D341Med (cell line): ENCODE measurements at places on chromosomes 16 and 17.

- DNase-seq: no peak
Measured at GRCh38 chr16:11047939-11048800, 103.8 kb downstream of the CLEC16A start.

DNA sequence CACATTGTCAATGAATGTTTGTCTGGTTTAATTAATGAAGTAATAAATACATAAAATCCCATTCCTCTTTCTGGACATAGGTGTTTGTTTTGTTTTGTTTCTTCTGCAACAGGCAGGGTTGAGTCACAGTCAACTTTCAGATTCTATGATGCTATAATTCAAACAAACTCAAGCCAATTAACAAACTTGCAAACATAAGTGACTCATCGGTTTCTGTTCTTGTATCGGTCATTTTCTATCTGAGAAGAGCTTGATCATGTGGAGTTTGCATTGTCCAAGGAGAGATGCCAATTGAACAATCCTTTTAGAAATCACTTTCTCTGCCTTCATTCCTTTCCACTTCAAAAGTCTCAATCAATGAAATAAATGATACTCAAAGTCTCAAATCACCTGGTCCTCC is 294.2 kb upstream of the C16orf82 start:
- no peak for DNase-seq

GRCh38 chr16:12318661-12319427 is 342.3 kb downstream of the SNX29 start:
- DNase-seq: no peak

DNA sequence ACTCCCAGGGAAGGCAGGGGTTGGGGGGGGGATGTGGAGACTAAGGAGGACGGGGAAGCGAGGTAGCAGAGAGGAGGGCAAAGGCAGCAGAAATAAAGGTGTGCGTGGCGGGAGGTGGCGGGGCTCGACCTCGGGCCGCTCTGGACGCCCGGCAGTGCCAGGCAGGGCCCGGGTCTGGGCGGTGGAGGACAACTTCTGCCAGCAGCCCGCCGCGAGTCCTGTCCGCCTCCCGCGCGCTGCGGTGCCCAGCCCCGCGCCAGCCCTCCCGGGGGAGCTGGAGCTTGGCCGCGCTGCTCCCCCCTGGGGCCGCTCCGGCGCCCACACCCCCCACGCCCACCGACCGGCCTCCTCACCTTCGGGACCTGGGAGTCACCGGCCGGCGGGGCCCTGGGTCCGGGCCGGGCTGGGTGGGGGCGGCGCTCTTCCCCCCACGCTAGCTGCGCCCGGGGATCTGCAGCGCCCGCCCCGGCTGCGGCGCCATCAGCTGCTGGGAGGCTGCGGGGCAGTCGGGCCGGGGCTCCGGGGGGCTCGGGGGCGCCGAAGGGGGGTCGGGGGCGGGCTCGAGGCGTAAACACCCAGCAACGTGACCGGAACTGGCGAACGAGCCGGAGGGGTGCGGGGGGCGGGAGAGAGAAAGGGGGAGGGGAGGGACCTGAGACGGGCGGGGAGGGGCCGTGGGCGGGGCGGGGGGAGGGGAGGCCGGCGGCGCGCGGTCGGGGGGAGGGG is at the start of gene CCDC92B:
Gene CCDC92B (minus strand): TSS at position 595 of the 726 bp plus-strand sequence. CDS start 14,507 bp downstream, outside the sequence.
- peak; percentile 88 for DNase-seq

- no peak for DNase-seq
Measured at GRCh38 chr17:13865650-13866049, 203.7 kb upstream of the COX10 start.

GRCh38 chr17:75753514-75754377 is 11.2 kb downstream of the GALK1 start:
- peak; percentile 94 for DNase-seq

DNA sequence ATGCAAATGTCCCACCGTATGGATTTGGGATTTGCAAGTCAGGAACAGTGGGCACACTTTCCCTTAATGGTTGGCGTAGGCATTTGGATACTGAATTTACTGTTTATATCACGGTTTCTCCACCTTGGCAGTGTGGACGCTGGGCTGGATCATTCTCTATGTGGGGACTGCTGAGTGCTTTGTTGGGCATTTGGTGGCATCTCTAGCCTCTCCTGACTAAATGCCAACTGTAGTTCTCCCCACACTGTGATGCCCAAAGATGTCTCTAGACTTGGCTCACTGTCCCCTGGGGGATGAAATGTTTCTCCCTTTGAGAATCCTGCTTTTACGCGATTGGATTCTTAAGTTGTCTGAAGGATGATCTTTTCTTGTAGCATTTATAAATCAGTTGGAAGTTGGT is 49.0 kb downstream of the RBFOX1 start:
- no peak for DNase-seq

- peak; percentile 61 for DNase-seq
Measured at GRCh38 chr17:17792551-17793377, 44.0 kb downstream of the SREBF1 start.

DNA sequence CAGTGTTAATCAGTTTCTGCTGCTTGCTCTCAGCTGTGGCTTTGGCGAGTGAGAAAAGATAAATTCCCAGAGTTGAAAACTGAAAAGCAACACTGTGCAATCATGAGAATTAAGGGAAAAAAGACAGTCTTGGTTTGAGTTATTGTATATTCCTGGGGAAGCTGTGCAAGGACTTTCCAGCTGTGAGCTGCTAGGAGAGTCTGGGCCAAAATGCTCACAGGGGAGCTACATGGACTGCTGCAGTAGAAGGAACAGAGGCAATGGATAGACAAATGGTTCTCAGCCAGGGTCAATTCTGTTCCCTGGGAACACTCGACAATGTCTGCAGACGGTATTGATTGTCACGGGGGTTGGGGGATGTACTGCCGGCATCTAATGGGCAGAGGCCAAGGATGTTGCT is 102.0 kb upstream of the ADAMTS18 start:
- no peak for DNase-seq

DNA sequence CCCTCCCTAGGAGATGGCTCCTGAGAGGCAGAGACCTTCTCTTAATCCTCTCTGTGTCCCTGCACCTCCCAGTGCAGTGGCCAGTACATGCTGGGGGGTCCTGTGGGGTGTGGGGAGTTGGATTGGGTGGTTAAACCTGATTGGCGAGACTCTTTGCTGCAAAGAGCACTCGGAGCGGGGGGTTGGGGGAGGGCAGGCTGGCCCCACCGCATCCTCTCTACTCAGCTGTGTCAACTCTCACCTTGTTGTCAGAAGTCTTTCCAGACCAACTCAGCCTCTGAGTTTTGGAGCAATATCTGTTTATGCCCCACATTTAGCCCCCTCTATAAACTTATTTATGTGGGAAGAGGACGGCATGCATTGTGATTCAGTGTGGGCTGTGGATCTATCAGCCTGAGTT is 40.0 kb downstream of the SMARCE1 start:
- no peak for DNase-seq

GRCh38 chr17:72884066-72884465 is 208.4 kb downstream of the SLC39A11 start:
- DNase-seq: no peak

GRCh38 chr17:33701910-33702309 is 408.8 kb upstream of the ASIC2 start:
- no peak for DNase-seq

- no peak for DNase-seq
Measured at GRCh38 chr16:49632086-49632794, 223.7 kb downstream of the ZNF423 start.

DNA sequence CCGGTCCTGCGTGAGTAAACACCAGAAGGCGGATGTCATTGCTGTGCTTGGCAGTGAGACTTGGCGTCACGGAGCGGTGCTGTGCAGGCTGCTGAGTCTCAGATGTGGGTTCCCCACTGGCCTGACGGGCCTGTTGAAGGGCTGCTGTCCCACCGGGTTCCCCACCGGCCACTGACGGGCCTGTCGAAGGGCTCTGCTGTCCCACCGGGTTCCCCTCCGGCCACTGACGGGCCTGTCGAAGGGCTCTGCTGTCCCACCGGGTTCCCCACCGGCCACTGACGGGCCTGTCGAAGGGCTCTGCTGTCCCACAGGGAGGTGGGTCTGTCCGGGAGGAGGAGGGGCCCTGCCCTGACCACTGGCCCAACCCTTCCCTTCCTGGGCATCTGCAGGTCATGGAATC is 2.8 kb downstream of the HGS start:
- no peak for DNase-seq

- no peak for DNase-seq
Measured at GRCh38 chr17:30274887-30275286, 16.9 kb downstream of the BLMH start.

- no peak for DNase-seq
Measured at GRCh38 chr17:66959641-66960375, 4.7 kb upstream of the CACNG4 start.
